Cortex of kidney (tissue), 1 donor: ENCODE measurements at places on chromosomes 1 and 21.
A peak's percentile ranks its signal among the peaks of the same experiment; 100 is the strongest.

DNA sequence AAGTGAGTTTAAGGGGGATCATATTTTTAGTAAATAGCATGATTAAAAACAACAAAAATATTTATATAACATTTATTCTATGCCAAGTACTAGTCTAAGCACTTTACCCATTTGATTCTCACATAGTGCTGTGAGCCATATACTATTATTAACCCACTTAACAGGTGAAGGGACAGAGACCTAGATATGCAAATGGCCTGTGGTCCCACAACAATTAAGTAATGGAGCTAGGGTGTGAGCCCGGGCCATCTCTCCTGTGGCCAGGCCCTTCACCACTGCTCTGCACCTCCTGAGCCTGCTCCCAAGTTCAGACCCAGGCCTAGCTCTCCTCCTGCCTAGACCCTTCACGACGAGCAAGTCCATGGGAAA, 537 bp downstream of the ASCL5 start:
- no peak for DNase-seq

DNA sequence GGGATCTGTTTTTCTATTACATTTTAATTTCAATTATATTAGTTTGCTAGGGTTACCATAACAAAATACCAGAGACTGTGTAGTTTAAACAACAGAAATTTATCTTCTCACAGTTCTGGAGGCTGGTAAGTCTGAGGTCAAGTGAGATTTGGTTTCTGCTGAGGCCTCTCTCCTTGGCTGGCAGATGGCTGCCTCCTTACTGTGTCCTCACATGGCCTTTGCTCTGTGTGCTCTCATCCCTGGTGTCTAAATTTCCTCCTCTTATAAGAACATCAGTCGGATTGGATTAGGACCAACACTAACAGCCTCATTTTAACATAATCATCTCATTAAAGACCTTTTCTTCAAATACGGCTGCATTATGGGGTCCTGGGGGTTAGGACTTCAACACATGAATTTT, 195.2 kb upstream of the CHODL start:
- no peak for DNase-seq

GRCh38 chr21:44436111-44436611, 19.1 kb upstream of the LRRC3 start:
- DNase-seq = no peak

DNA sequence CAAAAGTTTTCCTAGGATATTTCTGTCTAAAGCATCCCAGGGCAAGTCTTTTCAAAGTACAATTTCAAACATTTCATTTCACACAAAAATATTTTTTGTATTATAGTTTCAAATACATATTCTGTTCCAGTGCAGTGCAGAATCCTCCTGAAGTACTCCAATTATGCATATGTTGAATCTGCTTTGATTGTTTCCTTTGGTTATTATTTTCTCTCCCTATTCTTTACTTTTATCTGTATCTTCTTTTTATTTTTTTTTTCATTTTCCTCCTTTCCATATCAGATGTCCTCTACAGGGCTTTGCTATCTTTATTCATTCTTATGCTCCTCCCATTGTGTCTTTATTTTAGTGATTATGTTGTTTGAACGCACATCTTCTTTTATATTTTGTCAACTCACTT, 274.8 kb downstream of the DPYD start:
- DNase-seq = no peak

DNA sequence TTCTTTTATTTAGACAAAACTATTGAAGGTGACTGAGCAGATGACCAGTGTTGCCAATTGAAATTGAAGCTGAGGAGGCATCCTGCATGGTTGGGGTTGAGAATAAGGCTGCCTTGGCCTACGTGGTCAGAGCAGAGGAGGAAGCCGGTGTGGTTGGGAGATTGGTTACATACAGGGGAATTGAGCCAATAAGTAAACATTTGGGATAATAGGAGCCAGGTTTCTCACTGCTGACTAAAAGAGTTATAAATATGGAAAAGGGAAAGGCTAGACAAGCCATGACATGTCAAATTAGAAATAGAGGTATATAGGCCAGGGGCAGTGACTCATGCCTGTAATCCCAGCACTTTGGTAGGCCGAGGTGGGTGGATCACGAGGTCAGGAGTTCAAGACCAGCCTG, 15.8 kb downstream of the SNX7 start:
- DNase-seq = no peak

DNA sequence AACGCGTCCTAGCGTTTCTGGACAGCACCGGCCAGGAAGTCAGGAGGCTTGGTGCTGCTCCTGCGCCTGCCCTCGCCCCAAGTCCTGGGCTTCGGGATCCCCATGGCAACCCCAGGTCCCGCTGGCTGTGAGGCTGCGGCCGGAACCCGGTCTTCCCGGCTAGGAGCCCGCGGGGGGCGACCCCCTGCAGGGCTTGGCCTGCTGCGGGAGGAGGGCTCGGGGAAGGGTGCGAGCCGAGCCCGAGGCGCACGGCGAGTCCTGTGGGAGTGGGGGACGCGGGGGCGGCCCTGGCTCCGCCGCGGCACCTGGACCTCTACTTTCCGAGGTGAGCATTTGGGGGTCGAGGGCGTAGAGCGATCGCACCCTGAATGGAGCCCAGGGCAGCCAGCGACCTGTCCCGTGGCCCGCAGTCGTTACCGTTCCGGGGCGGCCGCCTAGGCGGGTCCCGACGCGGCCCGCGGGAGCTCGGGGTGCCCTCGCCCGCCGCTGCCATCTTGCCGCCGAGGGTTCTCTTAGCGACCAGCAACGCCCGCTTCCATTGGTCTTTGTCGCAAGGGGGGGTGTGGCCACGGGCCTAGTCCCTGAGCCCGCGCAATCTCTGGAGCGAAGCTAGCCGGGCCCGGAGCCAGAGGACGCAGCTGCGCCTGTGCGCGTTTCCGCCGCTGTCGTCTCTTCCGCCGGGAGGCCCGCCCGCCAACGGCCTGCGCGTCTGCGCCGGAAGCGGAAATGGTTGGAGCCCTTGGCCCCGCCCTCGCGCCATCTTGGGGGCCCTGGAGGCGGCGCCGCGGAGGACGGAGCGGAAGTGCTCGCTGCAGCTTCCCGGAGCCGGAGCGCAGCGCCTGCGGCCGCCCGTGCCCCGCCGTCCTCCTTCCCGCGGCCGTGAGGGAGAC, at the start of the genes MORN1 and RER1:
TSS of gene MORN1 (minus strand) at position 514 of the 890 bp plus-strand sequence. CDS start at position 493, 21 bp downstream.
TSS of gene RER1 (plus strand) at position 801 of the 890 bp plus-strand sequence. CDS start 3,950 bp downstream, outside the sequence.
- DNase-seq = peak; percentile 64
